H9 (cell line): ENCODE measurements at places on chromosomes 4 and X.

- no peak for DNase-seq
Measured at GRCh38 chrX:99602107-99602506, 808.0 kb downstream of the PCDH19 start.

GRCh38 chr4:100721490-100721889, 203.7 kb upstream of the EMCN start:
- no peak for DNase-seq

DNA sequence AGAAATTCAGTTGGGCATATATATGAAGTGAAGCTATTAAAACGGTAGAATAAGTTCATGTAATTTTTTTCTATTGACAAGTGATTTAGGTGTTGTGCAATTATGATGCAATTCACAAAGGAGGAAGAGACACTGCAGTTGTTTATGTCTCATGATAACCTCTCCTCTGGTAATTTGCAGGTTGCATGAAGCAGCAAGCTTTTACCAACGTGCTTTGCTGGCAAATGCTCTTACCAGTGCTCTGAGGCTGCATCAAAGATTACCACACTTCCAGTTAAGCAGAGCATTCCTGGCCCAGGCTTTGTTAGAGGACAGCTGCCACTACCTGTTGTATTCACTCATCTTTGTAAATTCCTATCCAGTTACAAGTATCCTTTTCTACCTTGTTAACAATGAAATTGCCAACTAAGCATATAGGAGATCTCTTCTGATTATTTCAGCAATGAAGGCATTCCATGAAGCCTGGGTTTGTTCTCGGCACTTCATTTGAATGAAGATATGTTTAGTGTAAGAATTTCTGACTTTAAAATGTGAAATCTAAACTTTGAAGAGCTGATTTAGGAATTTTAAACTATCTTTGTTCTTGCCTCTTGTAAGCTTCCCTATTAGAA, 3.9 kb downstream of the TMEM33 start:
- DNase-seq = no peak

- DNase-seq = peak; percentile 35
Measured at GRCh38 chrX:132614297-132614696, 125.5 kb upstream of the MBNL3 start.

- no peak for DNase-seq
Measured at GRCh38 chr4:10448991-10449390, 8.2 kb downstream of the ZNF518B start.

DNA sequence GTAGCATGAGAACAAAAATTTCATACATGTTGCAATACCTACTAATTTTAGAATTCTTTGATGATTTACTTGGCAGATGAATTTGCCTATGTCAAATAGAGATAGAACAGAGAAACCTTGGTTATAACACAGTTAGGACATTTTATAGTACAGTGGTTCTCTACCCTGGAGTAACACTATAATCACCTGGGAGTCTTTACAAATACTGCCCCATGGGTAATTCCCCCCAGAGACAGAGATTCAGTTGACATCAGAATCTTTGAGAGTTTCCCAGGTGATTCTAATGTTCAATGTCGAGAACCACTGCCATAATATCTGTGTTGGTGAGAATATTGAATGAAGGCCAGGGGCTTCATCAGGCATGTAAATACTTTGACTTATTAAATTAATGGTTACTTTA, 401.3 kb upstream of the NDST4 start:
- no peak for DNase-seq

GRCh38 chr4:75724867-75725724, 719 bp downstream of the USO1 start:
- peak; percentile 73 for DNase-seq

GRCh38 chr4:62119195-62119594, 919.1 kb downstream of the ADGRL3 start:
- no peak for DNase-seq

DNA sequence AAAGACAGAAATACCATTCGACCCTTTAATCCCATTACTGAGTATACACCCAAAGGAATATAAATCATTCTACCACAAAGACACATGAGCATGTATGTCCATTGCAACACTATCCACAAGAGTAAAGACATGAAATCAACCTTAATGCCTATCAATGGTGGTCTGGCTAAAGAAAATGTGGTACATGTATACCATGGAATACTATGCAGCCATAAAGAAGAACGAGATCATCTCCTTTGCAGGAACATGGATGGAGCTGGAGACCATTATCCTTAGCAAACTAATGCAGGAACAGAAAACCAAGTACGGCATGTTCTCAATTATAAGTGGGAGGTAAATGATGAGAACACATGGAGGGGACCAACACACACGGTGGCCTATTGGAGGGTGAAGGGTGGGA, 7.9 kb downstream of the SCLT1 start:
- no peak for DNase-seq

DNA sequence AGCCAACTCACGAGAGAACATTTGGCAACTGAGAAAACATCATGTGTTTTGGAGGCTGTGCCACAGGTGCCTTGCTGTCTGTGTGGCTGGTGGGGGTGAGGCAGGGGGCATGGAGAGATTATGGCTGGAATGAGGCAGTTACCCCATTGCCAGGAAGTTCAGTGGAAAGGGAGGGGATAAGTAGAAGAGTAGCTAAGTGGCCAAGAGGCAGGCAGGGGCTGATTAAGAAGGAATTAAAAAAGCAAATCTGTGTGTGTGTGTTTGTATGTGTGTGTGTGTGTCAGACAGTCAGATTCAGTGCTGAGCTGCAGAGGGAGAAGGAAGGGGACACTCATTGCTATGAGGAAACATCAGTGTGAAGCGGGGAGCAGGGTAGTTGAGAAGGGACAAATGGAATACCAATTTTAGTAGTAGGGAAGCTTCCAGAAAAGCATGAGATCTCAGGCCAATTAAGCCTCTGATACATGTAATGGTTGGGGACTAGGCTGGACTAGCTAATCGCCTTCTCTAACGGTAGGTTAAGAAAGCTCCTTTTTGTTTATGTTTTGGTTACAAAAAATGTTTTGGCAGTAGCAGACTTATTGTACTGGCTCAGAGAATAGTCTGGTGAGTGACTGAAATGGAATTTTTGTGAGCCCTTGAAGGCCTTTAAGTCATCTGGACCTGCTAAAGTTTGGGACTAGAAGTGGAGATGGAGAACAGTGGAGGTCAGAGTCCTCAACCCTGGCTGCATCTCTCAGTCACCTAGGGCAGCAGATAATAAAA, 18.5 kb downstream of the TMEM164 start:
- no peak for DNase-seq

DNA sequence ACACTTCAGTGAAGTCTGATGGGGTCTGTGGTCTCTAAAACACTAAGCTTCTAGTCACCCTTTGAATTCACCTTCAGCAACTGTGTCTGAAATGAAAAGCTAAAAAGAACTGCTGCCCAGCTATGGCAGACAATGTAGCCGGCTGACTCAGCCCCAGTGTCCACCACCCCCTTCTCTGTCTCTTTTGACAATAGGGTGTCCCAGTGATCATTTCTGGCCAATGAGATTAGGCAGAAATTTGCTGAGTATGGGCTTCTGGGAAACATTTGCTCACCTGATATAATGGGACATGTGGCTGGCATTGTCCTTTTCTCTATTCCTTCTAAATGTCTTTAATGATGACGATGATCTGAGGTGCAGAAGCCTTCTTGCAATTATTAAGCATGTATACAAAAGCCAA, 20.6 kb downstream of the IGFBP7 start:
- DNase-seq = no peak

DNA sequence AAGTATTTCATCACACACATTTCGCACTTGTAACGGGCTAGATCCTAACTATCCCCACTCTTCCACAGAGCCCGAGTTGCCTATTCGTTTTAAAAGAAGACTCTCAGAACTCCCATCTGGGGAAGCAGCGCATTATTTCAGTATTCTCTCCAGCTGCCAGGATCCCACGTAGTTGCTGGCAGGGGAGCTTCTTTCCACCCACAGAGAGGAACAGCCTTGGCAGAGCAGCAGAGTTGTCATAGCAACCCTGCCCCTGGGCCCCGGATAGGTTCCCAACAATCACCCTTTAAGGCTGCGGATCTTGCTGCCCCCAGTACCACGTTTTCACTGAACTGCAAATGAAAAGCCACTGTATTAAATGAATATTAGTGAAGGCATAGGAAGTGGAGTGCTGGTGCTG, 106.7 kb downstream of the GPM6A start:
- peak; percentile 66 for DNase-seq

DNA sequence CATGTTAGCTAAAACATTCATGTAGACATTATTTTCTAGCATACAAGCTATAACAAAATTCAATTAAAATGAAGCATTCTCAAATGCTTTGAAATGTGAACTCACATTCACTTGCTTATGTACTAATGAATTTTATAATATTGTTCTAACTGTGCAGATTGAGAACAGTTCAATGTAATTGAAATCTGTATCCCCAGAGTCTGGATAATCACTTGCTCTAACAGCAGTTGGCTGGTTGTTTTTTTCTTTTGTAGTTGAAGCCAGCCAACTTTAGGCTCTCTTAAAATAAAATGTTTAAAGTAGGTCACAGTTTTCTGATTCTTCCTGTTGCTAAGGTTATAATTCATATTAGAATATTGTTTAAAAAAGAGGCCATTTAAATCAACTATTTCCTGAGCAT, 438.9 kb downstream of the NAF1 start:
- no peak for DNase-seq

GRCh38 chr4:113838460-113838859, 76.9 kb upstream of the CAMK2D start:
- no peak for DNase-seq

DNA sequence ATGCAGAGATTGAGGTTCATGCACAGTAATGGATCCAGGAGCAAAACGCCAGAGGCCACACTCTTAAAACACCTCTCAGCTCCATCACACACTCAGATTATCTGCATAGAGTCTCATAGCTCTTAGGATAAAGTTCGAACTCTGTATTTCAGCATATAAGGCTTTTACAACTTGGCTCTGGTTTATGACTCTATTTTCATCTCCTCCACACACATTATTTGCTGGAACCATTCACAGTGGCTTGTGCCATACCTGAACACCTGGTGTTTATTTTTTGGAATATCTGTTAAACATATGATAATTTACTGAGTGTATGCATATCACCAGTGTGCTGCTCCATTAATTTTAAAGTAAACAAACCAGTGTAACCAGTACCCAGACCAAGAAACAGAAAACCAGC, 27.2 kb downstream of the RASL11B start:
- DNase-seq = no peak

- DNase-seq = no peak
Measured at GRCh38 chr4:138305050-138305449, 62.9 kb upstream of the SLC7A11 start.

- no peak for DNase-seq
Measured at GRCh38 chrX:69207216-69207615, 42.0 kb upstream of the PJA1 start.

GRCh38 chr4:164648151-164648848, 105.6 kb upstream of the SMIM31 start:
- DNase-seq = no peak

DNA sequence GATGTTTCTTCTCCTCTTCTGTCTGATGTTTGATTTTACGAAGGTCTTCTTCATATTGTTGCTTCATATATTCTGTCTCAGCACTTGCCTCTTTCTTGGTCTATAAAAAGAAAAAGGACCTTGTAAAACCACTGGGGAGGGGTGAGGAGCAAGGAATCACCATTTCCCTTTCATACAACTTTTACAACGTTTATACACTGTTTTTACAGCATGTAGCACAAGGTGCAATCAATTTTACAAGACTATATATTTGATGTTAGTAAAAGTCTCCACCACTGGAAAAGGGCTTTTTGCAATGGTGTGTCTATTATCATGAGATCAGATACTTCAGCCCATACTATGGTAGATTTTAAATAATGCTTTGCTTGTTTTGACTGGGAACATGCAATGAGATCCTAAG, 76.3 kb downstream of the FAM184B start:
- DNase-seq = no peak

DNA sequence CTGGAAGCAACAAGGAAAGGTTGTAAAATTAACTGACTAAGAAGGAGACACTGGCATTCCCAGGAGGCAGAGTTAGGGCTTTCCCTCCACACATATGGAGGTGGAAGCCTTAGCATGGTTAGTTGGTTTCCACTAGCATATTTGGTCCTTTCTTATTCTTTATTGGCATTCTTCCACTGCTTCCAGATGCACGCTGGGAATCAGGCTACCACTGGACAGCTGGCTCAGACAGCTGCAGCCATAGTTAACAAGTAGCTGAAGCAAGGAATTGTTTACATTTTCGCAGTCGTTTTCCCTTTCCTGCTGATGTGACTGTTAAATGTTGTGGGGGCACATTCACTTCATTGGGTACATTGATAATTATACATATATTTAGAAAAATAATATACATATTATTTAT, 169.2 kb downstream of the GRIA2 start:
- DNase-seq = no peak

- DNase-seq = no peak
Measured at GRCh38 chrX:96474029-96474740, 210.5 kb upstream of the DIAPH2 start.

GRCh38 chrX:21658746-21659145, 616 bp upstream of the KLHL34 start:
- DNase-seq = no peak

DNA sequence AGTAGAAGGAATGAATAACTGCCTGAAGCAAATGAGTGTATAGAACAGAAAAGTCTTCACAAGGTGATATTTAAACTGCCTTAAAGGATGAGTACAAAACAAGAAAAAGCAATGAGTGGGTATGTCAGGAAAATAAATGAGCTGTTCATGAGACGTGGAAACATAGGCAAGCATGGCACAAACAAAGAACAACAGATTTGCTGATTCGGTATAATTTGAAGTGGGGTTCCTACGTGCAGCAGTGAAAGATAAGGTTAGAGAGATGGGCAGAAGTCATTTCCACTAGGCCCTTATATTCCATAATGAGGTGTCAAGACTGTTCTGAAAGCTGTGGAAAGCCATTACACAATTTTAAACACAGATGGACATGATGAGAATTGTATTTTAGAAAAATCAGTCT, 506.6 kb downstream of the KLHL13 start:
- no peak for DNase-seq

DNA sequence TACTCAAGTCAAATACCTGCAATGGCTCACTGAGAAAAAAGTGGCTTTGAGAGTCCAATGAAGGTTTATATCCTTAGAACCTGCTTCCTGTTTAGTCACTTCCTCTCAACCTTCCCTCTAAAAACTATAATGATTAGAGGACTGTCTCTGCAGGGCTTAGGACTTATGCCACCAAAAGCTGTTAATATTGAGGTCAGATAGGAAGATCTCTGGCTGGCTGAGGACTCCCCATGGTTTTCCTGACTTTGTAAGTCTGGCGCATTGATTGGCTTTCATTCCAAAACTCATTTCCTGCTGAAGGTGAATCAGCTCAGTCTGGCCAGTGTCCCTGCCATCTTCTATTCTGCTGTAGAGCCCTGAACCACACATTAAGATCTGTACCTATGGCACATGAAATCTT, 140.9 kb upstream of the ANK2 start:
- DNase-seq = no peak

GRCh38 chr4:3192827-3193226, 56.1 kb upstream of the MSANTD1 start:
- DNase-seq = no peak
